ENCODE measurements at places on chromosomes 4 and X.
A peak's percentile ranks its signal among the peaks of the same experiment; 100 is the strongest.

DNA sequence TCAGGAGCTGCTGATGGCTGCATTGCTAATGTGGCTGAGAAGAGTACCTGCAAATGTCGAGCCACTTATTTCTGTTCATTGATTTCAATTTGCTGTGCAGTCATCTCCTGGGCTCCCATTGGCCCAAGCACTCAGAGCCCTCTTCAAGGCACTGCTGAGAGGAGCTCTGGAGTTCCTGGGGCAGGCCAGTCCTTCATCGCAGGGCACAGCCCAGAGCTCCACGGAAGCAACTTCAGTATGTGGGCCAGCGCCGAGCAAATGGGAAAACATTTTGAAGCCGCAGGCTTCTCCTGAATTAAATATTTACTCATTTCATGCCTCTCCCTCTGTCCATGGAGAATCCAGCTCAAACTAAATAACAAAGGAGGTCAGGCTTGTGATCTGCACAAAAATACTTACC is 383.3 kb downstream of the BCOR start:
- no peak for DNase-seq

GRCh38 chr4:169485791-169486742 is 126.3 kb downstream of the NEK1 start:
- peak; percentile 37 for DNase-seq

DNA sequence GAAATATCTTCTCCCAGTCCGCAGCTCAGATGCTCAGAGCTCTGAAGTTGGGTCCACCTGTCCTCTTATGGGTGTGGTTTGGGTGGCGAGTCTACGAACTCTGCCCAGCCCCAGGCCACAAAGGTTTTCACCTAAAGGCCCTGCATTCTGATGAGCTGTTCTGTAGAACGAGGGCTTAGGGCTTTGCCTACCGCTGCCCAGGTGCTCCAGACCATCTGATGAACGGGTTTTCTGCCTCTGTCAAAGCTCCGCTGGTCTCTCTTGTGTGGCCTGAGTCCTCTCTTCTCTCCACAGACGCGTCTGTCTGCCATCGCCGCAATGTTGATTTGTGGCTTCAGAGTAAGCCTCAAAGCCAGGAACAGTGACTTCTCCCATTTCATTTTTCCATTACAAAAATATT is 28.4 kb upstream of the CPLX1 start:
- DNase-seq: no peak

GRCh38 chr4:123452616-123453015 is 56.0 kb downstream of the SPRY1 start:
- no peak for DNase-seq

GRCh38 chr4:25753239-25753638 is 97.6 kb downstream of the SLC34A2 start:
- no peak for DNase-seq

DNA sequence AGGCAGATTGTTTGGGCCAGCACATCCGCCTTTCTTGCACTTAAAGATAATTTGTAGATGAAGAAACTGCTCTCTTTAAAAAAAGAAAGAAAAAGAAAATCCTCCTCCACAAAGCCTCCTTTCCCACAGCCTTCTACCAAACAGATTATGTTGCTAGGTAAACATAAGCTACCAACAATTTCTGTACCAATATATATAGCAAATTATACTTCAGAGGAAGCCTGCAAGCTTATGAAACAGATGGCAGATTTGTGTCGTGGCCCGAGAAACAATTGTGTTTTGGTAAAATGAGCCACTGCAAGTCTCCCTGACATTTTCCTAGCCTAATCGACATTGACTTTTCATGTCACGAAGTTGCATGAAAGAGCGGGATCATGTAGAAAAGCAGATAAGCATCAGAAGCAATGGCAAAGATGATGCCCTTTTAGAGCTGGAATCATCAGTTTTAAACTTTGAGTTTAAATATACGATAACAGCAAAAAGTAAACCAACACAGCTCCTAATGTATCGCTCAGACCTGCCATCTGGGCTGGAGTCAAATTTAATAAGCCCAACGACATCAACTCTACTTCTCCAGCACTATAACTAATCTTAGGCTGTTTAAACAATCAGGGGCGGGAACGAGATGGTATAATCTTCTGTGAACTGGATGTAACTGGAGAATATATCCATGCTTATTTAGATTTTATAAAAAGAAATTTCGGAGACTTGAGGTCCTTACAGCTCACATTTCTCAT is 94.9 kb upstream of the PLAC1 start:
- no peak for DNase-seq

Data from nephron progenitor cell (in vitro differentiated cells).